Thoracic aorta (tissue), 2 donors: ENCODE measurements at places on chromosomes 16 and 17. TPM values are rescaled to one million over a fixed set of nuclear protein-coding genes. Genes with fewer than 3 reads are reported as not detected.

MYH4 gene
- not detected for total RNA-seq

GABARAP gene
- 446 TPM for total RNA-seq

KRTAP3-1 gene
- total RNA-seq = not detected

CTRB1 gene
- 9.3 TPM for total RNA-seq

SLC16A11 gene
- total RNA-seq = not detected

PDIA2 gene
- 0.81 TPM for total RNA-seq

TSPOAP1 gene
- 22.6 TPM for total RNA-seq

PROCA1 gene
- total RNA-seq = 1.8 TPM

LRRC37A gene
- 3.4 TPM for total RNA-seq

HCRT gene
- total RNA-seq = not detected

CCL8 gene
- total RNA-seq = 3.7 TPM

DNA sequence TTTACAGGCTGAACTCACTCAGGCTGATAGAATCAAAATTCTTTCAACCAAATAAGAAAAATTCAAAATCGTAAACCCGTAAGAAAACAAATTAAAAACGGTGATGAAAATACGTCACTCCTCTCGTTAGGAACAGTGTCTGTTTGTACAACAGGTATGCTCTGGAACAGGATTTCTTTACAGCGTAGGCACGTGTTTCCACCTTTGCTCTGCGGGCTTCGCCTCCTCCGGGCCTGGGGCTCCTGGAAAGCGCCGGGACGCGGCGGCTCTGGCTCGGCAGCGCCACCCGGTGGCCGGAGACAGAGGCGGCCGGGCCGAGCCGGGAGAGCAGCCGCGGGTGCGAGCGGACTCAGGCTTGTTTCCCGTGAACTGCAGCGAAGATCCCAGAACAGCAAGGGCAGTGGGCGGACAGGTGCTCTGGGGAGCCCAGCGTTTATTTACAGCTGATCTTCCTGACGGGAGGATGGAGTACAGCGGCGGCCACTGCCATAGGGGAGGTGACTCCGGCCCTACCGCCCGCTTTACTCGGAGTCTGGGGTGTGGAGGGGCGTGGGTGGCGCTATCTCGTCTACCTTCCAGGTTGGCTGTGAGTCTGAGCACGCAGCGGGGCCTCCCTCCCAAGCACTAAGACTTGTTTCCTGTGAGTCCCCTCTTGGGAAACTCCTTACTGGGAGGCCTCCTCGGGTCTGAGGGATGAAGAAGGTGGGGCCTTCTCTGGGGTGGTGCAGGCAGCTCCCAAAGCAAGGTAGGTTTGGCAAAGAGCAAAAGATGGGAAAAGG lies 40.5 kb upstream of the ATP2A3 start:
- DNase-seq = no peak

- DNase-seq = peak; percentile 28
Observed at GRCh38 chr17:37359682-37360188, 16.1 kb upstream of the C17orf78 start.

DNA sequence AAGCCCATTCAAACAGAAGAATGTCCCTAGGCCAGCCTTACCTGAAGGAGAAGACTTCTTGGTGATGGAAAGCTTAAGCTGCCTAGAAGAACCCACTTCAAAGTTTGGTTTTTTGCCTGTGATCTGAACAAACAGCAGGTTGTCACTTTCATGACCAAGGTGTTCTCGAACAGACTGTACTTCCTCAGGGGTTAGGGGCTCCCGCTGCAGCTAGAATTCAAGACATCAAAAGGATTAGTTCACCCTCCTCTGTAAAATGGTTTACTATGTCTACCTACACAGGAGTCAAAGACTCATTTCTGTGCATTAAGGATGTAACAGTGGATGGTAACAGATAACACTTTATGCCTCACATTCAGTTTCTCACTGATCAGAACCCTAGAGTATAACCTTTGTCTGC lies 13.2 kb downstream of the CIAPIN1 start:
- DNase-seq = no peak

- no peak for DNase-seq
Observed at GRCh38 chr16:78176435-78176834, 77.0 kb downstream of the WWOX start.

DNA sequence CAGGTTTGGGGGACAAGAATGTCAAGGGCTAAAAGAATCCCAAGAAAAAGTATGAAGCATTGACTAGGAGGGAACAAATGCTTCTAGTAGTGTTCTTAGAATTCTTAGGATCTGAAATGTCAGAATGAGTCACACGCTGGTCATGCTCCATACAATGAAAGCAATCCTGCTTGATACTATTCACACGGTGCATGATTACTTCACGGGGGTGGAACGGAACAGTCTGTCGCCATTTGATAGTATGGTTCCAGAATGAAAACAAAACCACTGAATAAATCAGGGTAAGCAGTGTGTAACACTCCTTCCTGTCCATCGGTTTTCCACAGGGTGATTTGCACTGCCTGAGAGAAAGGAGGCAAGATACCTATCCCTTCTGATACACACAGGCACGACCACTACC lies 22.9 kb upstream of the YWHAE start:
- DNase-seq = peak; percentile 23

DNA sequence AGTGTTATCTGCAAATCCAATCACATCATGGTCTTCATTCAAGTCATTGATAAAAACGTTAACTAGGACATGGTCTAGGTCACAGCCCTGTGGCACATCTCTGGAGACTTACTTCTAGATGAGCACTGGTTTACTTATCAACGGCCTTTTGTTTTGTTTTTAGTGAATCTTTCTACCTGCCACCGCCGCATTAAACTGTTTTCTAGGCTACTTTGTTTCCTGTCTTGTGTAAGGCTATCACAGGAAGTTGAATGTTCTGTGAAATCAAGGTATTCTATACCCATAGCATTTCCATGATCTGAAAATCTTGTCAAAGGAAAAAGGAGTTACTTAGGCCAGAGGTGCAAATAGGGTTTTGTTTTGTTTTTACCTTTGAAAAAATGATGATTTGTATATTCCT lies 26.9 kb downstream of the SOCS3 start:
- no peak for DNase-seq

- no peak for DNase-seq
Observed at GRCh38 chr17:7867881-7868329, 10.1 kb downstream of the CYB5D1 start.

- no peak for DNase-seq
Observed at GRCh38 chr16:57997176-57997527, 3.3 kb downstream of the ZNF319 start.

GRCh38 chr16:54602666-54603065 lies 316.1 kb upstream of the IRX3 start:
- no peak for DNase-seq

DNA sequence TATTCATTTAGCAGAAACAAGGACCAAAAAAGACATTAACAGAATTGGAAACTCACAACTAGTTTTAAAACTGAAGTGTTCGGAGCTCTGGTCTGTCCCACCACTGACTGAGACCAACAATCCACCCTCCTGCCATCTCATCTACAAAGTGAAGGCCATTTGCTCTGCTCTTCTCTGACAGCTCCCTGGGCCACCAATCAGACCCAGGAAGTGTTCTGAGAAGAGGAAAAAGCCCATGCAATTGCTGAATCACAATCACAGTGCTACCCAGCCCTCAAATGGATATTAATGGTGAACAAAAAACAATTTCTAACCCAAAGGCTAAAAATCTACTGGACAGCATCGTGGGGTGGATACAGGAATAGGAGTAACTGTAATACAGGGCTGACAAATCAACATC lies 2.1 kb downstream of the RPL23 start:
- DNase-seq = no peak

DNA sequence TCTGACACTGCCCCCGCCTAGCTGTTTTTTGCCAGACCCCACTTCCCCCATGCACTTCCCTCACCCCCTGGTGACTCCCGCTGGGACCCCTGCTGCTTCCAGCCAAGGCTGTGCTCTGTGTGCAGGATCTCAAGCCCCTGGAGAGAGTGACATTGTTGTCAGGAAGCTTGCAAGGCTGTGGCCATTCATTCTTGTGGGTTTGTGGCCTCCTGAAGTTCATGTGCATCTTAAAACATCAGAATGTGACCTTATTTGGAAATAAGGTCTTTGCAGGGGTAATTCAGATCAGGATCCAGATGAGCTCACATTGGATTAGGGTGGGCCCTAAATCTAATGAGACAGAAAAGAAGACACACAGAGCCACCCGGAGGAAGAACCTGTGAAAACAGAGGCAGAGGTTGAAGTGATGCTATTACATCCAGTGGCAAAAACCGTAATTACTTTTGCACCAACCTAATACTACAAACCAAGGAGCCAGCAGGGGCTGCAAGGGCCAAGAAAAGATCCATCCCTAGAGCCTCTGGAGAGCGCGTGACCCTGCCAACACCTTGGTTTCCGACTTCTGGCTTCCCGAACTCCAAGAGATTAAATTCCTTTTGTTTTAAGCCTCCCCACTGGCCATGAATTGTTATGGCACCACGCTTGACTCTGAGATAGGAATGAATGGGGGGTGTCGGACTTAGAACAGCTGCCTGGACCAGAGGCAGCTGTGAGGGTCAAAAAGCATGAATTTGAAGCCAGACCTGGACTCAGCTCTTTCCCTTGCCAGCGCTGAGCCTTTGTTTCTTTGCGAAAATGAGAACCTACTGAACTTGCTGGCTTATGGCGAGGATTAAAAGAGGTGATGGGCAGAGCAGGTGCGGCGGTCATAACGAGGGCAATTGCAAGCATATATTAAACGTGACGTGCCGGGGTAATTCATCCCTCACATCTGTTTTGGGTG lies 75.5 kb downstream of the BMERB1 start:
- no peak for DNase-seq

- DNase-seq = no peak
Observed at GRCh38 chr16:10338426-10338825, 47.4 kb upstream of the ATF7IP2 start.

GRCh38 chr16:19520861-19521331 lies 1.0 kb downstream of the GDE1 start:
- no peak for DNase-seq

DNA sequence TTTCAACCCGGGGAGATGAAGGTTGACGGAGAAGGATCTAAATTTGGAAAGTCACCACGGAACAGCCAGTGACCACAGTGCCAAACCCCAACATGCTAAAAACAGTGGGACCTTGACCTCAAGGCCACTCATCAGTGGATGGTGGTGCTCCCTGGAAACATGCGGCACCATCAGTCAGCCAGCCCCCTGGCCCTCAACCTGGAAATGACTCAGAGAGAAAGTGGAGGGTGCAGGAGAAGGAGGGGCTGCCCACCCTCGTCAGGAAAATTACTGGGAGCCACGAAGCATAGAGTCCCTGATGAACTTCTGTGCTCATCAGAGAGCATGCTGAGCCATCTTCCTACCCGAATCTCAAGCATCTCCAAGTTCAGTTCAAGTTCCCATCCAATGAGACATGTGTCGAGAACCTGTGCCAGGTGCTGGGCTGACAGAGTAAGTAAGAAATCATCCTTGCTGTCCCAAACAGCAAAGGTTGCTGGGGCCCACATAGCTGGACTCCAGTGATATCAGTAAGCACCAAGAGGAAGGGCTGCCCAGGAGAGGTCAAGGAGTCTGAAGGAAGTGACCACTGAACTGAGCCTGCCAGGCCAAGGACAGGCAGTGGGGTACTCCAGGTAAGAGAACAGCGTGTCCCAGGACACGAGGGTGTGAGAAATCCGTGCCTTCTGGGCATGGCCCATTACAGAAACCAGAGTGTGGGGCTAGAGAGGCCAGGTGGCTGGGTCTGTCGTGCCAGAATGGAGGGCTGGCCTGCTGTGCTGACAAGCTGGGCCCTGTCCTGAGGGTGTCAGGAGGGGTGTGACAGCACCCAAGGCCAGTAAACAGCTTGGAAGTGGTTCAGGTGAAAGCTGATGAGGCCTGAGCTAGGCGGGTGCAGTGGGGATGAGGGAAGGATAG lies 5.2 kb downstream of the PECAM1 start:
- peak; percentile 10 for DNase-seq

DNA sequence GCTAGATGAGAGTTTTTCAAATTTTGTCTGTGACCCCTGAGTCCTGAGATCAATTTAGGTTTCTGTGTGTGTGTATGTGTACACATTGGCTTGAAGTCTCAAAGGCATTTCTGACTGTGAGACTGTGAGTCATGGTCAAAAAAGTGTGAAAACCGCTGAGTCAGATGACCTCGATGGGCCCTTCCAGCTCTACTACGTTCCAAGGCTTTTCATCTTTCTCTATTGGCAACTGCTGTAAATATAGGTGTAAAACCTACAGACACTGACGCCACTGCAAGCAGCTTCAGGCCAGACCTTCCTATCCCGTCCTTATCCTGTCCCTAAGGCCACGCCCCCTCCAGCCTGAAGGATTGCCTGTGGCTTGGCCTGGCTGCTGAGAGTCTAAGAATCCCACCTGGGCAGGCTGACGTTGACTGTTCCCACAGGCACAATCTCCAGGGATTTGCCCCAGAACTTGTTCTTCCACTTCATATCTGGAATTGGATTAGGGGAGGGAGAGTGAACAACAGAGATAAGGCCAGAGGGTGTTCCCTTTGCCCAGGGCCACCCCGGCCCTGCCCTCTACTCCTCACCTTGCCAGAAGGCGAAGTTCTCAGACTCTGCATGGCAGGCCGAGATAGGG lies 11.3 kb downstream of the OSBPL7 start:
- DNase-seq = no peak

DNA sequence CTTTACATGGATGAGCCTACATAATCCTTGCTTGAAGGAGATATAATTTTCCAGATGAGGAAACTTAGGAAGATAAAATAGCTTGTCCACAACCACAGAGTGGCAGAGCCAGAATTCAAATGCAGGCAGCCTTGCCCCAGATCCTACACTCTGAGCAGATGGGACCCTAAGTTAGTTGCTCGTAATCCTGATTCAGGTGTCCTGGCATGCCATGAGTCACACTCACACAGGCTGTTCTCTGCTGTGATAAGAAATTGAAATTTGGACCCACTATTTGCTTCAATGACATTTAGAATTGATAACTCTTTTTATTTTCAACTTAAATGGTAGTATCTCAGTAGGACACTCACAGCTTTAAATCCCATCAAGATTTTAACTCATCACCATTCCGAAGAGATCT lies 150.7 kb upstream of the CACNG5 start:
- DNase-seq = no peak

- DNase-seq = no peak
Observed at GRCh38 chr17:82808921-82809905, 30.6 kb downstream of the ZNF750 start.

GRCh38 chr17:40345161-40345993 lies 19.2 kb downstream of the GJD3 start:
- DNase-seq = no peak
